Stimulated activated memory B cell treated with anti-CD40 and anti-IgM and Interleukin-4, amounts not matched to agents 10 μg/mL and 1 μg/mL and 100 μg/mL, for 72 hours (primary cell): ENCODE measurements at places on chromosomes 4 and X.

- ATAC-seq = peak; percentile 53
Measured at GRCh38 chr4:149999485-150000074, 78.7 kb upstream of the DCLK2 start.

- ATAC-seq = no peak
Measured at GRCh38 chr4:110292994-110293744, 94.8 kb upstream of the ELOVL6 start.

DNA sequence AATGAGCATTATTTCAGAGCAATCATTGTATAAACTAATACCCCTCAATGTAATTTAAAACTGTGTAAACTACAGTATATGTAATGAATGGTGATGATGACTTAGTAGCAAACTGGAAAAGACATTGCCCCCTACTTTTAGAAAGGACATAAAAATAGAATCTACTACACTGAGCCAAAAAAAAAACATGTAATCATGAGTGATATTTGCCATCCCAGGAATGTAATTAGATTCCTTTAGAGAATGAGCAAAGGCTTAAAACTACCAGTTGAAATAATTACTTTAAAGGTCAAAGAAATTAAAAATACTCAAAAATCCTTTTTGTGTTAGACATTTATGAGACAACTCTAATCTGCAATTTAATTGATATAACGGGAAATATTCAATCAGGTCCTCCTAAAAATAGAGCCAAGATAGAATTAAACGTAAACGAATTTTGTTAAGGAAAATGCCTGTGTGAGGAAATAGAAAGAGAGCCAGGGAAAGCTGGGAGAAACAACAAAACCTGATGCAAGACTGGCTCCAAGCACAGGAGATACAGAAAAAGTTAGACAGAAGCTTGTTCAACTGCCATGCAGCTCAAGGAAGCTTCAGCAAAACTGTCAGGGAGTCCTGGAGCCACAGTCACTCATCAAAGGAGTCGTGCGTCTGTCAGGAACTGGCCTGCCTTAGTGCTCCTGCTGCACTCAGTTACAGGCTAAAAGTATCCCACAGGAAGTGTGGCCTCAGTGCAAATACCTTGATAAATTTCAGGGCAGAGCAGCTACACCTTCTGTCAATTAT lies 655.7 kb upstream of the INTU start:
- no peak for ATAC-seq

GRCh38 chrX:1534301-1535168 lies 2.5 kb downstream of the P2RY8 start:
- peak; percentile 64 for ATAC-seq

DNA sequence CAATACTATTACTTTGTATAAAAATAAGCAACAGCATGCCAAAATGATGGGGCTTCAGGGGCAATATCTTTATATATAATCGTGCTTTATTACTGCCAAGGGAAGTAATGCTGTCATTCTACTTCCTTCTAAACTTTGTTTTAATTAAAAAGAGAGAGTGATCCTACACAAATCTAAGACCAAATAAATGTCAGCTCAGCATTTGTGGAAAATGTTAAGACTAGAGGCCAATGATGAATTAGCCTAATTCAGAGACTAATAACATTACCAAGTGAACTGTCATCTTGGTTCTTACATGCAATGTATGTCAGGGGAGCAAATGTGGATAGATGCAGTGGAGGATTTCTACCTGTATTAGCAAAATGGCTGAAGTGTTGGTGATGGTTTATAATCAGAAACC lies 166.4 kb upstream of the PTCHD1 start:
- ATAC-seq = no peak

- no peak for ATAC-seq
Measured at GRCh38 chr4:101604976-101605375, 185.6 kb upstream of the BANK1 start.

GRCh38 chr4:128155231-128155855 lies 94.2 kb downstream of the LARP1B start:
- ATAC-seq = no peak

DNA sequence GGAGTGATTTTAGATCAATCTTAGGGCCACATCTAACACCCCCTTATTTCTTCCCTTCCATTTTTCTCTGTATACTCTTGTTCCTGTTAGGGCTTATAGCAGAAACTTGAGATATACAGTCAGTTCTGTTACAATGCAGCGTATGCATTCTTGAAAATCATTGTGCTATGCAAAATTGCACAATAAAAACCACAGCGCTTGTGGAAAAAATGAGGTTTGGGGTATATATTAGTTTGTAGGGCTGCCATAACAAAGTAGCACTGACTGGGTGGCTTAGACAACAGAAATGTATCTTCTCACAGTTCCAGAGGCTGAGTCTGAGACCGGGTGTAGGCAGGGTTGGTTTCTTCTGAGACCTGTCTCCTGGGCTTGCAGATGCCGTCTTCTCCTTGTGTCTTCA lies 59.0 kb downstream of the WWC2 start:
- ATAC-seq = no peak

DNA sequence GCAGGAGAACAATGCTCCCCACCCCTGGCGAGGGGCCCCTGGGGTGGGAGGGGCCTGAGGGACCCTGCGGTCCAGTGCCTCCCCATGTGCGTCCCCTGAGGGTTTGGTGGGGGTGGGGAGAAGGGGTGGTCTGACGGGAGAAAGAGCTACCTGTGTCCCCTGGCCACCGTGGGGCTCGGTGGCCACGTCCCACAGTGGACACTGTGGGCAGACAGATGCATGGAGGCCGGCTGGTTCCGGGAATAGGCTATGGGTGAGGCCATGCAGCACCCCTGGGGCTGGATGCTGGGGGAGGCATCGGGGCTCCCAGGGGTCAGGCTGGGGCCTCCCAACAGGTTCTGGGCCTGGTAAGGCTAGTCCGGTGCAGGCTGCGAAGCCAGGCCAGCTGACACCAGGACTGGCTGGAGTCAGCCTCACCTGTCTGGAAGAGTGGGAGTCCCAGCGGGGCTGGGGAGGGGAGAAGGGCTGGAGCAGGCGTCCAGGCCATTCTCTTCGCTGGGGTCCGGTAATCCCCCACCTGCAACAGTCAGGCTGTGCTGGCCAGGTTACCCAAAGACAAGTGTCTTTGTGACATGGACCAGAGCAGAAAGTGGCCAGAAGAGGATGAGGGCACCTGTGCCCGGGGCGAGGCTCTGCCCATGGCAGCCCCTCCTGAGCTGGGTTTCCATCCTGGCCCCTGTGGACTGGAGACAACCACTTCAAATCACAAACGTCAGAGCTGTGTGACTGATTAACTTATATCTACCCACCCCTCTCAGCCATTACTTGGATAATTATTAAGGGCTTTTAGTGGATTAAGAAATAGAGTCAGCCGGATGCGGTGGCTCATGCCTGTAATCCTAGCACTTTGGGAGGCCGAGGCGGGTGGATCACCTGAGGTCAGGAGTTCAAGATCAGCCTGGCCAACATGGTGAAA lies 1.4 kb upstream of the FAM53A start:
- ATAC-seq = peak; percentile 14

DNA sequence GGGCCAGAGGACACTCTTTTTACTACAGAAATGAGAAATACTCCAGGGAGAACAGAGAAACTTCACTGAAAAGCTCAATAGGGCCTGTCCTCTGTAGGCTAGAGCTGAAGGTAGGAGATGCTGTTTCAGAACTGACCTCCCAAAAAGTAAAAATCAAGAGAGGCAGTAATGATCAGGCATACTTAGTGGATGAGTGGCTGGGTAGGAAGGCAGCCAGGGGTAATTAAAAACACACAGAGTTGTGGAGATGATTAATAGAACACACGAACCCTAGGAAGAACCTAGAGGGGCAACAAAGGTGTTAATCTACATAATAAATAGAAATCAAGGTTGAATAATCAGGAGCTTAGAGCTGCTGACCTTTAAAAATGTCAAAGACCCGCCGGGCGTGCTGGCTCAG lies 582.4 kb upstream of the ADGRL3 start:
- ATAC-seq = no peak

DNA sequence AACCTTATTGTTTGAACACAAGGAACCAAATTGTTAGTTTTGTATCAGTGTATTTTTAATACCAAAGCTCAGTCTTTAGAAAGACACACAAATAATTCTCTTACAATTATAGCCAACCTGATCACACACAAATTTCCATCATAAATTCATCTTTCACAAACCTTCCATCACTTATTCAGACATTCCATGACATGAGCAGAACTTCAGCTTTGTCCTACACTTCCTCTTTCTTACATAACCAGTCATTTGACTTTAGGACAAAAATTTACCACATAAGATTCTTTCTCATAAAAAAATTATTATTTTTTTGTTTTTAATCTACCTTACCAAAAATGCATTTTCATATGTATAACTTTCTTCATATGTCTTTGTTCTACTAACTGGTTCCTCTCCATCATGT lies 312.2 kb downstream of the GALNTL6 start:
- ATAC-seq = no peak

GRCh38 chr4:1987296-1987695 lies 21.5 kb downstream of the NELFA start:
- ATAC-seq = no peak

DNA sequence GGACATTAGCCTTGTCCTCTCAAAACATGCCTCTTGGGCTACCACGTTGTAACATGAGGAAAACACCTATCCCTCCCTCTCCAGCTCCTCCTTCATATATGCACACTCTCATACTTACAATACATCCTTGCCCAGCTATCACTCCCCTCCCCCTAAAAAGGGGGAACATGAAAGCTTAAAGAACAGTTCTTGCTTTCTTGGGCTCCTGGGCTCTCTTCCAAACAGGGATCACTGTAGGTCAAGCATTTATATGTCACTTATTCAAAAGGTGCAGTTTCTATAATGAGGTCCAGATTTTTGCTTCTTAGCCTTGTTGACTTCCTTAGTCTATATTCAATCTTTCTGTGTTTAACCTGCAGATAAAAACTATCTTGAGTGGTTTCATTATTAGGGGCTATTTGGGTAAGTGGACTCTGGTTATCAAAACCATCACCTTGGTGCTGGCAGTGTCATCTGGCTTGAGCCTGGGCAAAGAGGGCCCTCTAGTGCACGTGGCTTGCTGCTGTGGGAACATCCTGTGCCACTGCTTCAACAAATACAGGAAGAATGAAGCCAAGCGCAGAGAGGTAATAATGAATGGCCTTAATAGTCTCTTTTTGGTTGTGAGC lies 119.4 kb downstream of the AKAP4 start:
- no peak for ATAC-seq

- ATAC-seq = peak; percentile 56
Measured at GRCh38 chr4:1556541-1557220, 127.4 kb downstream of the FAM53A start.

GRCh38 chrX:63920875-63921274 lies 135.9 kb upstream of the ARHGEF9 start:
- ATAC-seq = no peak

GRCh38 chr4:128916832-128917231 lies 107.3 kb downstream of the JADE1 start:
- ATAC-seq = peak; percentile 93

GRCh38 chrX:155028877-155029291 lies 2.2 kb downstream of the FUNDC2 start:
- ATAC-seq = no peak

DNA sequence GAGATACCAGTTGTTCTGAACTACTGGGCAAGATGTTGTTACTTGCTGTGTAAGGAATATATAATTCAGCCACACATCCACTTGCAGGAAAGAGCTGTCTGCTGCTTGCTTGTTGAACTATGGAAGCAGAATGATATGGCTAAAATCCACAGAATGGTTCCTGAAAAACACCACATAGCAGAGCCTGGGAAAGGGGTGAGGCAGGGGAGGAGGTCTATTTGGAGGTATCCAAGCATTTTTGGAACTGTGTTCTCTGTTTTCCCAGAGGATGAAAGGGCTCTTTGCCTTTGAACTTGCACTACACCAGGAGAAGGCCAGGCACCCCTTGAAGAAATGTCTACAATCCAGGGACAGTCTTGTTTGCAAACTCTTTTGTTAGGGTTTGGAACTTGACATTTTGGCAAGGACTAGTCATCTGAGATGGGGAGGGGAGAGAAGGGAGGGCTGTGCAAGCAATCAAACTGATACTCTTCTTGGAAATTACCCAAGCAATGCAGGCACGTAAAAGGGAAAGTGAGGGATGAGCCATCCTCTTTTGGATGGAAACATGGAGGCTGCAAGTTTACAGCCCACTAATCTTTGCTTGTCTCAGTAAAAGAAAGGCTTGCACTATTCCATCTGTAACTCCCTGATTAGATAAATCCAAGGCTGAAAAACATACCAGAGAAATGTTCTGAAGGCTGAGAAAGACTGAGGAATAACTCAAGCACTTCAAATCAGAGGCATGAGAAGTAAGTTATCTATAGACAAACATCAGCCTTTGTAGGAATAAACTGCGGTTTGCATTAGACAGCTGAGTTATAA lies 141.0 kb downstream of the TSPAN5 start:
- no peak for ATAC-seq

DNA sequence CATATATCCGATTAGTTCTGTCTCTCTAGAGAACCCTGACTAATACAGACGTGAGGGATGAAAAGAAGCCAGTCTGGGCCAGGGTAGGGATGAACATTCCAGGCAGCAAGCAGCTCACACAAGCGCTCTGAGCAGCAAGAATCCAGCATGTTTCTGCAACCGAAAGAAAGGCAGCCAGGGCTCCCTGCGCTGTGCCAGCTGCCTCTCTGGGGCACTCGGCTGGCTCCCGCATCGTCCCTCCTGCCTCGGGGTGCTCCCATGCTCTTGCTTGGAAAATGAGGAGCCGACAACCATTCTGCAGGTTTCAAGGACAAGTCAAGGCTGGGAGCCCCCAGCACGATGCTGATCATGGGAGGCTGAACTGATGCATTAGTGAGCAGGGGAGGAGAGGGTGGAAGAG lies 7.0 kb downstream of the JAKMIP1 start:
- ATAC-seq = no peak

DNA sequence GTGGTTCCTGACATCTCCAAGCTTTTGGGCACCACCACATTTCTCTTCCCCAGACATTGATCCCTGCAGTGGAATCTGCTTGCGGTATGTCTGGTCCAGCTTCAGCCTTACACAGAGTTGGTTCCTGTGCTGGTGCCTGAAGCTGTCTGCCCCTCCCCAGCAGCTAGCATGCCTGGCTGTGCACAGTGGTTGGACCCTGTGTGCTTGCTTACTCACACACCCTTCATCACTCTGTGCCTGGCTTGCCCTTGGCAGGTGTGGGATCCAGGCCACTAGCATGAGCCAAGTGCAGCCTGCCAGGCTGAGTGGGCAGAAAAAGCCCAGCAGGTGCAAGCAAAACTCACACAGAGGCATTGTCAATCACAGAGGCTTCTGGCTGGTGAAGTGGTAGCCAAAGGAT lies 473.8 kb downstream of the ACTRT1 start:
- ATAC-seq = no peak
